Activated CD8-positive, alpha-beta T cell treated with anti-CD3 and anti-CD28 coated beads, Interleukin-2, amount 10 ng/mL, durations not matched to agents 7 days and 5 days (primary cell): ENCODE measurements at places on chromosomes 13 and 19.
A peak's percentile ranks its signal among the peaks of the same experiment; 100 is the strongest.

DNA sequence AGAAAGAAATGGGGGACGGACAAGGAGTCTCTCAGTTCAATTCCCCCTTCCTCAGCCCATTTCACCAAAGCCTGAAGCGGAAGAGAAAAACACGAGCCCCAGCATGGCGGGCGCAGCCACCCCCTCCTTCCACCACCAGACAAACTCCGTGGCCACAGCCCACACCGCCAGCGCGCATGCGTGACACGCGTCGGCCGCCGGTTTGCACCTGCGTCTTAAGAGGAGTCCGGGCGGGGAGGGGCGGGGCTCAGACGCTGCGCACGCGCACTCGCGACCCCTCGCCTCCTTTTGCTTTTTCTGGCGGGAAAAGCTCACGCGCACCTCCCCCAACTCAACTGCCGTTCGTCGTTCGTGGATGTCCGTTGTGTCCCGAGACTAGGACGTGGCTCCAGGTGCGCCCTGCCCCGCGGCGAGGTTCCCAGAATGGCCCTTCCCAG, at the start of gene KASH5:
KASH5 (plus strand) TSS at position 314 of the 437 bp plus-strand sequence. CDS start 2,635 bp downstream, outside the sequence.
- H3K4me1 ChIP-seq, result peaks cover 24% of the 10 kb centered on the region
- DNase-seq, result peak; percentile 80
- no peaks in the 10 kb centered on the region for H3K36me3 ChIP-seq
- no peak within 1 kb of the TSS for H3K4me3 ChIP-seq

DNA sequence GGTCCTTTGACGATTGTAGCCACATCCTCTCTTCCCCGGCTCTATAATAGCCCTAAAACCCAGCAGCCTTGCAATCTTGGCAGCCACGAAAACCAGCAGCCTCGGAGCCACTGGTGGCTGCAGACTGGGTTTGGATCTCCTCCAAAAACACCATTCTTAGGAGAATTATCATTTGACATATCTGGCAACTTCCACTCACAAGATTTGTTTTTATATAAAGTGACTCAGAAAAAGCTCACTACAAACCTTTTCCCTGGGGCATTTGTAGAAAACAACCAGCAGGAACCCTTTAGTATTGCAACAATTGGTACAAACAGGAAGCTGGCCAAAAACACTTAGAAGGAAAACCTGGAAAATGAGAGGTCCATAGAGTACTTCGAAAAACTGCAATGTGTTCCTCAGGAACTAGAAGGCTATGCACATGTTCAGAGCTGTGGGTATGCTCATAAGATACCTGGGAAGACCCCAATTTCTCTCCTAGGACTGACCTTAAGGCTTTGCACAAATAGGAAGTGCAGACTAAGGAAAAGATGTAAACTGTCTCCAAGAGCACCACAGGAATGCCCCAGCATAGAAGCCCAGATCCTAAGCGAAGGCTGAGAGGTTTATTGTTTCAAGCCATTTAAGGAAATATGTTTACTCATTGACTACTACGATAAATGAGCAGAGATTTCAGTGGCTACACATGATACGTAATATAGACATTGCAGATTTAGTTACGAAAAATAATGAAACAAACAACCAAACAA, 71.2 kb downstream of the MYO16 start:
- H3K4me1 ChIP-seq, result no peaks in the 10 kb centered on the region
- H3K36me3 ChIP-seq, result no peaks in the 10 kb centered on the region
- DNase-seq, result no peak
- H3K27ac ChIP-seq, result no peak overlapping the region

- H3K4me1 ChIP-seq, result no peaks in the 10 kb centered on the region
- no peak for DNase-seq
- H3K27me3 ChIP-seq, result peaks cover 6% of the 10 kb centered on the region
- H3K4me3 ChIP-seq, result no peak overlapping the region
Observed at GRCh38 chr13:74681891-74682290, 547.7 kb upstream of the KLF12 start.

DNA sequence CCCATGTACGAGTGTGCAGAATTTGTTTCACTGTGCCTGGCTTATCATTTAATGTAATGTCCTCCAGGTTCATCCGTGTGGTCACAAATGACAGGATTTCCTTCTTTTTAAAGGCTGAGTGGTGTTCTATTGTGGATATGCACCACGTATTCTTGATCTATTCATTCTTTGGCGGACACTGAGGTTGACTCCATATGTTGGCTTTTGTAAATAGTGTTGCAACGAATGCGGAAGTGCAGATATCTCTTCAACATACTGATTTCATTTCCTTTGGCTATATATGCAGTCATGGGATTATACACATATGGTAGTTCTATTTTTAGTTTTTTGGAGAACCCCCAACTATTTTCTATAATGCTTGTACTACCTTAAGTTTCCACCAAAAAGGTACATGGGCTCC, 13.0 kb downstream of the OR7A5 start:
- H3K27me3 ChIP-seq, result peaks cover 9% of the 10 kb centered on the region
- no peaks in the 10 kb centered on the region for H3K4me1 ChIP-seq
- no peaks in the 10 kb centered on the region for H3K36me3 ChIP-seq

DNA sequence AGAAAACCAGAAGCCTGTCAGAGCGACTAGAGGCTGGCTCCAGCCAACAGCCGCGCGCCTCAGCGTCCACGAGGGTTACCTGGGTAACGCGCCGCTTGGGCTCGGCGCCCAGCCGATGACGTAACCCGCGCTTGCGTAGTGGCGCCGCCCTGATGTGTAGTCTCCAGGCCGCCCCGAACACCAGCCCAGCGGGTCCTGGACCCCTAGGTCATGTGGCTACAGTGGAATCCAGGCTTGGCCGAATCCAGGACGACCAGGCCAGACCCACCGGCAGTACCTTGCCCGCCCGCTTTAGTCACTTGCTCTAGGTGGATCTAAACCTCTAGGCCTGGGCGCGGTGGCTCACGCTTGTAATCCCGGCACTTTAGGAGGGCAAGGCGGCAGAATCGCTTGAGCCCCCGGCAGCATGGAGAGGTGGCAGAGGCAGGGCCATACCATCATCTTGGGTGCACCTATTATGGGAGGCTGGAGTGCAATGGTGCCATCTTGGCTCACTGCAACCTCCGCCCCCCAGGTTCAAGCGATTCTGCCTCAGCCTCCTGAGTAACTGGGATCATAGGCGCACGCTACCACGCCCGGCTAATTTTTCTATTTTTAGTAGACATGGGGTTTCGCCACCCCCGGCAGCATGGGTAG, 7.2 kb upstream of the ZNF606 start:
- H3K36me3 ChIP-seq, result peaks cover 42% of the 10 kb centered on the region
- H3K4me1 ChIP-seq, result peaks cover 8% of the 10 kb centered on the region
- peak overlapping the region; percentile 75 for H3K4me3 ChIP-seq
- no peaks in the 10 kb centered on the region for H3K27me3 ChIP-seq
- DNase-seq, result peak; percentile 85

DNA sequence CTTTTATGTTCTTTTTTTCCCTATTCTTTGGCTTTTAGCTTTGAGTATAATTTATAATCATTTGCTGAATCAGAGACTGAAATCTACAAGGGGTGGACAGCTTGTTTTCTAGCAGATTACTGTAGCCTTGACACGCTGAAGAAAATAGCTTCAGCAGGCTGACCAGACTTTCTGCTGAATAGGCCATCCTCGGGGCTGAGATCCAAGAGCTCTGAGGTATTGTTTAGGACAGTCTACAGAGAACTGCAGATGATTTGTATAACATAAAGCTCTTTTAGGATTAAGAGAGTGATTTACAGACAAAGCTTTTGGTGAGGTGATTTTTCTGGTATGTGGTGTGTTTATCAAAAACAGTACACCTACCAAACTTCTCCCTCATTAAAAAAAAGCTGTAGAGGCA, 16.8 kb downstream of the POLR1D start:
- peaks cover 13% of the 10 kb centered on the region for H3K36me3 ChIP-seq
- no peak overlapping the region for H3K27ac ChIP-seq
- no peak for DNase-seq
- no peaks in the 10 kb centered on the region for H3K27me3 ChIP-seq
- H3K4me1 ChIP-seq, result peaks cover 28% of the 10 kb centered on the region
- no peak overlapping the region for H3K4me3 ChIP-seq

DNA sequence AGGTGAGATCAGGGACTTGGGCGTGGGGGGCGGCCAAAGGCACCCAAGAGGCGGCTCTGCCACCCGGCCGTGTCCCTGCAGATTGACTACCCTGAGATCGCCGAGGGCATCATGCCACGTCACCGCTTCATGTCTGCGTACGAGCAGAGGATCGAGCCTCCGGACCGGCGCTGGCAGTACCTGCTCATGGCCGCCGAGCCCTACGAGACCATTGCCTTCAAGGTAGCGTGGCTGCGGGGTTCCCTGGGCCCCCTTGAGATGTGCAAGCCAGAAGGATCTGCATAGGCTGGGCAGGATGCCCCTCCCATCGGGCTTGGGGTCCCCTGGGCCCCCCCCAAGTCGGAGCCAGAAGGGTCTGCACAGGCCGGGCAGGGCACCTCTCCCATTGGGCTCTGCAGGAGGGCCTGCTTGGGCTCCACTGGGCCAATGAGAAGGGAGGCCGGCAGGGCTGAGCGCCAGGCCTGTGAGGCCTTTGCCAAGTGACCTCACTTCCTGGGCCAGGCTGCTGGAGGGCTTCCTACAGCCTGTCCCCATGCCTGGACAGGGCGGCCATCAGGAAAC, 2.2 kb upstream of the AMH start:
- H3K27ac ChIP-seq, result no peak overlapping the region
- peaks cover 15% of the 10 kb centered on the region for H3K4me1 ChIP-seq
- peaks cover 4% of the 10 kb centered on the region for H3K27me3 ChIP-seq
- no peak for DNase-seq
- no peak overlapping the region for H3K4me3 ChIP-seq

GRCh38 chr13:68257111-68257842, 1027.1 kb upstream of the PCDH9 start:
- no peaks in the 10 kb centered on the region for H3K27me3 ChIP-seq
- DNase-seq, result no peak
- H3K4me3 ChIP-seq, result no peak overlapping the region
- H3K36me3 ChIP-seq, result no peaks in the 10 kb centered on the region

DNA sequence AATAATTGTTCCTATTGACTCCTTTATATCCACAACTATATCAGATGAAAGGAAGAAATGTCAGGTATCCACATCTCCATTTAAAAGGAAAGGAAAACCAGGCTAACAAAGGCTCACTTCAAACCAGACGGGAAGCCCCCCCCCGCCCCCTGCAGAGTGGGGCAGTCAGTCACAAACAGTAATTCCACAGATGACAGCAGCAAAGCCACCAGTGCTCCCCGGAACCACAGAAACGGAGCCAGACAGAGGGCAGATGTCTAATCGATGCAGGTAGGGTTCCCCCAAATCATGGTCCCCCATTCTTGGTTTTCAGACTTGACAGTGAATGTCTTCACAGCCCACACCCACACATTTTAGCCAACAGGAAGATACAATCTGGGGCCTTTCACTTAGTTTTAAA, 100.8 kb downstream of the STK24 start:
- peaks cover 70% of the 10 kb centered on the region for H3K36me3 ChIP-seq
- H3K4me3 ChIP-seq, result peak overlapping the region; percentile 68
- H3K27me3 ChIP-seq, result no peaks in the 10 kb centered on the region
- H3K27ac ChIP-seq, result peak overlapping the region; percentile 90
- DNase-seq, result no peak

- H3K4me3 ChIP-seq, result no peak overlapping the region
- no peaks in the 10 kb centered on the region for H3K27me3 ChIP-seq
- H3K27ac ChIP-seq, result no peak overlapping the region
- H3K4me1 ChIP-seq, result no peaks in the 10 kb centered on the region
- DNase-seq, result no peak
- H3K36me3 ChIP-seq, result no peaks in the 10 kb centered on the region
Observed at GRCh38 chr13:37173214-37173613, 67.8 kb upstream of the CSNK1A1L start.

GRCh38 chr13:51759240-51759639, 44.7 kb downstream of the DHRS12 start:
- no peaks in the 10 kb centered on the region for H3K27me3 ChIP-seq
- no peak for DNase-seq
- H3K27ac ChIP-seq, result no peak overlapping the region
- H3K36me3 ChIP-seq, result peaks cover 7% of the 10 kb centered on the region

DNA sequence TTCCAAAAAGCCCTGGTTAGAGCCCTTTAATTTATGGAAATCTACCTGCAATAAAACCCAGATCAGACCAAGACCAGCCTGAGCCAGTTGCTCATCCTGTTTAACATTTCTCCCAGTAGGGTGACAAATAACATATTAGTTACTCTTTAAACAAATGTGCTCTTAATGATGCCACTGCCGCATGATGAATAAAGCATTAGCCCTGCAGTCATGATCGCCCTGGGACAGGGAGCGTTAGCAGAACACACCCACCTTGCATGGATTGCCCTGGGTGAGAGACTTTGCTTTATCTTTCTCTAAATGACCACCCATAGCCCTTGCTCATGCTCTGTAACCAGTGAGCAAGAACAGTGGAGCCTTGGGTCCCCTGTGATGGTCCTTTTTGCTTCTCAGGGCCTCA, 362.4 kb downstream of the ENOX1 start:
- no peak overlapping the region for H3K4me3 ChIP-seq
- no peak overlapping the region for H3K27ac ChIP-seq
- H3K4me1 ChIP-seq, result no peaks in the 10 kb centered on the region
- H3K27me3 ChIP-seq, result peaks cover 9% of the 10 kb centered on the region
- H3K36me3 ChIP-seq, result no peaks in the 10 kb centered on the region

GRCh38 chr13:24147570-24147963, 13.0 kb upstream of the SPATA13 start:
- H3K36me3 ChIP-seq, result no peaks in the 10 kb centered on the region
- H3K27ac ChIP-seq, result no peak overlapping the region
- DNase-seq, result no peak
- peaks cover 9% of the 10 kb centered on the region for H3K27me3 ChIP-seq
- no peak overlapping the region for H3K4me3 ChIP-seq

GRCh38 chr13:28268800-28269223, 130.5 kb downstream of the PAN3 start:
- H3K27ac ChIP-seq, result peak overlapping the region; percentile 17
- no peak for DNase-seq
- H3K27me3 ChIP-seq, result no peaks in the 10 kb centered on the region
- H3K36me3 ChIP-seq, result peaks cover 47% of the 10 kb centered on the region
- peaks cover 8% of the 10 kb centered on the region for H3K4me1 ChIP-seq
- H3K4me3 ChIP-seq, result peak overlapping the region; percentile 12

- H3K27ac ChIP-seq, result no peak overlapping the region
- H3K4me3 ChIP-seq, result no peak overlapping the region
- no peaks in the 10 kb centered on the region for H3K36me3 ChIP-seq
- H3K27me3 ChIP-seq, result no peaks in the 10 kb centered on the region
- DNase-seq, result no peak
Observed at GRCh38 chr13:75725736-75726135, 89.6 kb downstream of the LMO7 start.

- H3K4me1 ChIP-seq, result no peaks in the 10 kb centered on the region
- H3K36me3 ChIP-seq, result no peaks in the 10 kb centered on the region
- H3K27me3 ChIP-seq, result no peaks in the 10 kb centered on the region
- DNase-seq, result no peak
- no peak overlapping the region for H3K27ac ChIP-seq
Observed at GRCh38 chr13:85313761-85314503, 485.3 kb downstream of the SLITRK6 start.

GRCh38 chr13:23996456-23996855, 99.2 kb upstream of the C1QTNF9B start:
- no peaks in the 10 kb centered on the region for H3K36me3 ChIP-seq
- H3K27me3 ChIP-seq, result peaks cover 3% of the 10 kb centered on the region
- no peak overlapping the region for H3K4me3 ChIP-seq
- no peak overlapping the region for H3K27ac ChIP-seq
- peaks cover 7% of the 10 kb centered on the region for H3K4me1 ChIP-seq
- no peak for DNase-seq

GRCh38 chr19:35445826-35446593, 2.0 kb upstream of the FFAR2 start:
- peak; percentile 40 for DNase-seq
- peaks cover 42% of the 10 kb centered on the region for H3K4me1 ChIP-seq

- peaks cover 17% of the 10 kb centered on the region for H3K4me1 ChIP-seq
- peaks cover 76% of the 10 kb centered on the region for H3K36me3 ChIP-seq
- H3K4me3 ChIP-seq, result no peak overlapping the region
- H3K27me3 ChIP-seq, result no peaks in the 10 kb centered on the region
- DNase-seq, result peak; percentile 76
- peak overlapping the region; percentile 57 for H3K27ac ChIP-seq
Observed at GRCh38 chr19:46678110-46678732, 17.2 kb upstream of the DACT3 start.
